ENCODE measurements at places on chromosomes 13 and 19.
A peak's percentile ranks its signal among the peaks of the same experiment; 100 is the strongest.

GRCh38 chr13:102729560-102730270 lies 34.9 kb upstream of the METTL21C start:
- no peak for DNase-seq

DNA sequence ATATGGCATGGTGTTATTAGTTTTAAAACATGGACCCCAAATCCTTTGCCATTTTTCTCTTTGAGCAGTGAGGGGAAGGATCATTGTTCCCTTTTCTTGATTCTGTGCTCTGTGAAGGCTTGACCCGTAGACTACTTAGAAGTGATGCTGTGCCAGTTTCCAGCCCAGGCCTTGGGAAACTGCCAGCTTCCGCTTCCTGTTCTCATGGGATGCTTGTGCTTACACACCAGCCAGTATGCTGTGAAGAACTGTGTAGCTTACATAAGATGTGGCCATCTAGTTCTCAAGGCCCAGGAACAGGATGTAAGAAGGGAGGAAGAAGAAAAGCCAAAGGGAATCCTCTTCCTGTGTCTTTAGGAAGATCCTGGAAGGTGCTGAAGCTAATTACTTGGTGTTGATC lies 180.9 kb downstream of the PCCA start:
- no peak for DNase-seq

- no peak for DNase-seq
Measured at GRCh38 chr19:39183104-39183503, 13.7 kb upstream of the NCCRP1 start.

DNA sequence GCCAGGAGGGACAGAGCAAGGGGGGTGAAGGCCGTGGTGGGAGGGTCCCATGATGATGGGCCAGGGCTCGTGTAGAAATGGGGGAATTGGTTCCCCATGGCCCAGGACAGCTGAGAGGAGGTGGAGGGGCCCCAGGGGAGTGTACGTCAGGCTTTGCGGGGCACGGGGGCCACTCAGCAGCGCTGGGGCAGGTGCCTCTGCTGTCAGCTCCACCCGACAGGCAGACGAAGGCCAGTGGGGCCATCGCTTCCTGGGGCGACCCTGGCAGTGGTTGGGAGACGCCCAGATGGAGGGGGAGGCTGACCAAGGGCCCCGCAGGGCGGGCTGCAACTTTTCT lies 1.9 kb upstream of the TEKTIP1 start:
- DNase-seq, result no peak

DNA sequence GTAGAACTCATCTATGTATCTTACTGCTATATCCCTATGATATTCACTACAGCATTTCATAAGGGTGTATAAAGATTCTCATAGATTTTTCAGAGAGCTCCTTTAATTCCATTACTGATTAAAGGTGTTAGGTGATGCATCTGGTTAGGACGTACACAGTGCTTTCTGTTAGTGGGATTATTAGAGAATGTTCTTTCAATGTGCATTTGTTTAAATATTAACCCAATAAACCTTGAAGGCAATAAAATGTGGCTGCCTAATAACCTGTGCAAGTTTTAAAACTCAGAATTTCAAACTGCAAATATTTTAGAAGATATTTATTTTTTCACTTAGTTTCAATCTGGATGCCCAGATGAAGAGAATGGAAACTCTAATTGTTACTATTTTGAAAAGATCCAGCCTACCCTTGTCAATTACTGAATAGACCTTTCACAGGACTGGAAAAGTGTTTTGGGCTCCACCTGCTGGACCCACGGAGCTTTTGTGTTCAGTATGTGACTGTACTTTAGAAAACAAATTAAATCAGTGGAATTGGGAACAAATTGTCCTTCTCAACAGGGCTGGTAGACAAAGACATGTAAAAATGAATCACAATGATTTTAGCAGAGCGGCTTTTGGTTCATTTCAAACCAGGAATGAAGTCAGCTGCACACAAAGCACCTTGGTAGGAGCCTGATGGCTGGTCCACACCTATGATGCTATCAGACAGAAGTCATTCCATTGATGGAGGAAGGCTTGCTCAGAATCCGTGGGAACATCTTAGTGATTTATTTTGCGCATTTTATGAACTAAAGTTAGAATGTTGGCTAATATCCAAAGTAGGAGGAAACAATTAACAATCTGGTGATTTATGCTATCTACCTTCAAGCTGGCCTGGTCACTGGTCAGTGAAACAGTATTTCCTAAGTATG lies 89.4 kb upstream of the RAP2A start:
- DNase-seq, result no peak

GRCh38 chr19:7355151-7355820 lies 6.5 kb downstream of the ARHGEF18 start:
- DNase-seq, result no peak

GRCh38 chr13:46179491-46179908 lies 2.5 kb downstream of the LCP1 start:
- no peak for DNase-seq

DNA sequence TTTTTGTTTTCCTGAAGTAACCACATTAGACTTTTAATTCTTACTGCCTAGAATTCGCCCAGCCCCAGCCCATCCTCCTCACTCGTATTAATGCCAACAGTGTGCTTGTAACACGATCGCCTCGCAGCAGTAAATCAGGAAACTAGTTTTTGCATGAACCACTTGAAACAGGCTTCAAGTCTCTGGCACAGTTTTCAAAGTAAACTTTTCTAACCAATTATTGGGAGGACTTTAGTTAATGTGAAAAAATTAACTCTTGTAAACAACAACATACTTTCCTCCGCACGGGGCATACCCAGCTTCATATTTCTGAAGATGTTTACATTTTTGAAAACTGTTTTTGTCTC lies 39.2 kb downstream of the TNFRSF19 start:
- DNase-seq, result no peak

DNA sequence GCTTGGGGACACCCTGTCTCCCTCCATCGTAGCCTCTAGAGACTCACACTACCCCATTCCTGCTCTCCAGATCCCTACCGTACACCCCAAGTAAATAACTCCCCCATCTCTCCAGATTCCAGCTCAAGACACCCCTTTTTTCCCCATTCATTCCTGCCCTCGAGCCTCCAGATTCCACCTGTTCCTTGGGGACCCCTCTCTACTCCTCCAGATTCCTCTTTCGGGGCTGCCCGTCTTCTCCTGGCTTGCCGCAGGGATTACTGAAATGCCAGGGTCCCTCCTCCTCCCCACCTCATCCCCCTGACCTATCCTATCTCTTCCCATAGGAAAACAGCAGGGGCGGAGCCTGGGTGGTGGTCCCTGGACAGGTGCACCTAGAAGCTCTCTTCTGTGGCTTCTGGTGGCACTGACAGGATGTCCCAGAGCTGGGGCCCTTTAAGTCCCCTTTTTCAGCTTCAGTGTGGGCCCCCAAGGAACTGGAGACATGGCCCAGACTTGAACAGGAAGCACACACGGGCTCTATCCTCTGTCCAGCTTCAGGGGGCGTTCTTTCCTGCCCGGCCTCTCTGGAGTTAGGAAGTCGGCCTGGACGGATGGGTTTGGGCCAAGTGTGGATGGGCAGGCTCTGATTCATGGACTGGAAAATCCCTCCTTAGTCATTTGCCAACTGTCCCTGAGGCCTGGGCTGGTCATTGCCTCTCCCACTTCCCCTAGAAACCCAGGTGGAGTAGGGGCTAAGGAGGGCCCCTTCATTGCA lies 1.2 kb downstream of the ZSWIM4 start:
- no peak for DNase-seq

GRCh38 chr13:105518086-105518485 lies 1017.4 kb downstream of the EFNB2 start:
- DNase-seq, result no peak

DNA sequence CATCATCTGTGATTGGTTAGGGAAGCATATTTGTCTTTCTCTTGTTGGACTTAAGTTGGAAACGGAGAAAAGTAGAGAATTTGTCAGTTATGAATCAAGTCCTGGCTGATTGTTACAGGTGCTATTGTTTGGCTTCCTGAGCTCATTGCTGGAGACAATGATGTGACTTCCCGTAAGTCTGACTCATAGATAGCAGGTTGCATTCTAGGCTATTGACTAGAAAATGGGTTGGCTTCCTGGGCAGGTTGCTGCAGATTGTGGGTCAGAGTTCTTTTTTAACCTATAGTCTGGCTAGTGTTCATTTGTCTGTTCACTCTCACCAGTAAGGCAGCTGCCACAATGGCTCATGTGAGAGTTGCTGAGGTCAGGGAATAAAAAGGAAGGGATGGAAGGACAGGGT lies 101.5 kb downstream of the CCNA1 start:
- DNase-seq, result no peak

DNA sequence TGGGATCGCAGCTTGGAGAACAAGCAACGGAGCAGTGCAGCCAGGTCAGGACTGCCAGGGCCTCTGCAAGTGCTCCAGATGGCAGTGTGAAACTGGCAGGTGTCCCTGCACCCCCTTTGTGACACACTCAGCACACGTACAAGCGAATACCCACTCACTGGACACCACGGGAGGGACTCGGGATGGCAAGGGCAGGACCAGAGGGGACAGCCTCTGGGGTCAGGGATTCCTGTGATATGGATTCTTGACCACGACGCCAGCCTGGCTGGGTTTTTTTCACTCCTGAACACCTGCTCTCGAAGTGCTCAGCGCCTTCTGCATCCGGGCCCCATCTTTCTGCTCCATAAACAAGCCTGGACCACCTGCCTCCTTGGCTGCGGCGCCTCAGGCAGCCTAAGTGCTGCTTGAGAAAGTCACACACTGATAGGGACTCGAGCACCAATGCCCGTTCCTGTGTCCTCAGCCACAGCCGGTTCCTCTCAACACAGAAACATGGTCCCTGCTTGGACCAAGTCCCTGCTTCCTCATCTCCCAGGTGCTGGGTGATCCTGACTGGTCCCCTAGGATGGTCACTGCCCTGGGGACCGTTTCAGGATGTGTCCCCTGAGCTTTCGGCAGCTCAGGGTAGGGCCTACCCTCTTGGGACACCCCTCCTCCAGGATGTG lies 22.0 kb downstream of the ELAVL1 start:
- peak; percentile 2 for DNase-seq

GRCh38 chr19:58248886-58249285 lies 20.2 kb downstream of the ZNF544 start:
- no peak for DNase-seq

DNA sequence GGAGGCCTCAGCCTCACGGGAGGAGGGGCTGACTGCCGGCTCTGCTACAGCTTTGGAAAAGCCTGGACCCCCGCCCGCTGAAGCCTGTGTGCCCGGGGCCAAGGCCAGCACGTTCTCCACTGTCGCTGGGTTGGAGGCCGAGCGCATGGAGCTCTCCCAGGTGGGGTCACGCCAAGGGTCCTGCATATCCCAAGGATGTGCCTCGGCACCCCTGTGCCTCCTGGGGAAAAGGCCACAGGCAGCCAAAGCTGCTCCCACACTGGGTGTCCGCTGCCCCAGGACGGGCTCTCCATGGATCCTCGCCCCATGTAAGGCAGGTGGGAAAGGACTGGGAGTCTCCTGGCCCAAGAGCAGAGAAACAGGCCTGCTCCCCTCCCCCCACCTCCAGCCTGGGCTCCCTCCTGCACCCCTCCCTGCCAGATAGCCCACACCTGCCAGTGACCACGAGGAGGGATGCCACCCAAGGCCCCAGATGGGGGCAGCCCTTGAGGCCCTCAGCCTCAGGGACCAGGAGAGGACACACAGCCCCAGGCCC lies 64.0 kb downstream of the MLLT1 start:
- no peak for DNase-seq

GRCh38 chr19:38333245-38333644 lies 2.4 kb upstream of the CATSPERG start:
- DNase-seq, result no peak

DNA sequence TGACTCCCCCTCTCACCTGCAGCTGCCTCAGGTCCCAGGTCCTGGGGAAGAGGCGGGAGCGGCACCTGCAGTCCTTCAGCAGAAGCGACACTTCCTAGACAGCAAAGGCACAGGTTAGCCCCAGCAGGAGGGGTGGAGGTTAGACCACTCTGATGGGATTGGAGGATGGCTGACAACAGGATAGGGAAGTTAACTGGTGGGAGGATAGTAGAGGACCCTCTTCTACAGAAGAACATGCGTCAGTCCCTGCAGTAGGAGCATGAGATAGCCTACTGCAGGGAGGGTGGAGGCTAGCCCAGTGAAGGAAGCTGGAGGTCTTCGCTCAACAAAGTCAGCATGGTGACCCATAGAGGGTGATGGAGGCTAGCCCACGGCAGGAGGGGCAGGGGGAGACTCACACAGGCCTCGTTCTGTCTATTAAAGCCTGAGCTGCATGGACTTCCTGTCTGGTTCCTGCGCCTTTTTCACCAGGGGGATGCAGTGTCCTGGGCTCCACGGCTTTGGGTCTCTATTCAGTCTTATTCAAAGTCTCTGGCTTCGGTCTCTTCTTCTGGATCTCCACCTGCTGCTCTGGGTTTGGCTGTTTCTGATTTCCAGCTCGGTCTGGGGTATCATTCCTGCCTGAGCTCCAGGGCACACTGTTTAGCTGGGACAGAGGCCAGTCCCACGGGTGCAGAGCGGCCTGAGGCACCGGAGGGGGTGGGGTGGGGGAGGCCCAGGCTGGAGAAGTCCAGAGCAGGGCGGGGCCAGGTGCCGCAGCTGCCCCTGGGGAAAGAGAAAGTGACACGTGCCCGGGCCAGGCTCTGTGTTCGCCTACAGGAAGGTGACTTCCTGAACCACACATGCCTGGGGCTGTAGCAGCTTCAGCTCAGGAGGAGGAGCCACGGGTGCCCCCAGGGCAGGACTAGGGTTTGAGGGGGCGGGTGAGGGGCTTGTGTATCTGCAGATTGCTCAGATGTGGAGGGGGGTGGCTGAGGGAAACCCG lies 7.3 kb downstream of the IFNL3 start:
- no peak for DNase-seq

DNA sequence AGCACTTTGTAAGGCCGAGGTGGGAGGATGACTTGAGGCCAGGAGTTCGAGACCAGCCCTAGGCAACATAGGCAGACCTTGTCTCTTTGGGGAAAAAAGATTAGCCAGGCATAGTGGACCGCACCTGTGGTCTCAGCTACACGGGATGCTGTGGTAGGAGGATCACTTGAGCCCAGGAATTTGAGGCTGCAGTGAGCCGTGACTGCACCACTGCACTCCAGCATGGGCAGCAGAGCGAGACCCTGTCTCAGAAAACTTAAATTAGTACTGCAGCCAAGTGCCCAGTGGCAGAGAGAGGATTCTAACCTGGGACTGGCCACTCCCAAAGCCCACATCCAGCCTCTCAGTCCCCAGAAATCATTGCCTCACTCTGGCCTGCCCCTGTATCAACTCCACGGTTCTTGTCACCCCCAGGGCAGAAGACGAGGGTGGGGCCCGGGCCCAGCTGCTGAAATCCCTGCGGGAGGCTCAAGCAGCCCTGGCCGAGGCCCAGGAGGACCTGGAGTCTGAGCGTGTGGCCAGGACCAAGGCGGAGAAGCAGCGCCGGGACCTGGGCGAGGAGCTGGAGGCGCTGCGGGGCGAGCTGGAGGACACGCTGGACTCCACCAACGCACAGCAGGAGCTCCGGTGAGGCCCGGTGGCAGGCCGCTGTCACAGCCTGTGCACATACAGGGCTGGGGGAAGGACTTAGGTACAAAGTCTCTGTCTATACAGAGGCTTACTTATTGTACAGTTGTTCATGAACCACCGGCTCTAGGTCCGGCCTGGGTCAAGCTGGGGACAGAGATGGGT lies 53.4 kb downstream of the KCNC3 start:
- no peak for DNase-seq
